Stimulated activated CD4-positive, alpha-beta T cell treated with anti-CD3 and anti-CD28 coated beads, TNF-alpha, amount 100 ng/mL, for 1 hour (primary cell): ENCODE measurements at places on chromosomes 2 and 18.

- DNase-seq, result no peak
Observed at GRCh38 chr2:107235491-107236254, 349.7 kb upstream of the ST6GAL2 start.

DNA sequence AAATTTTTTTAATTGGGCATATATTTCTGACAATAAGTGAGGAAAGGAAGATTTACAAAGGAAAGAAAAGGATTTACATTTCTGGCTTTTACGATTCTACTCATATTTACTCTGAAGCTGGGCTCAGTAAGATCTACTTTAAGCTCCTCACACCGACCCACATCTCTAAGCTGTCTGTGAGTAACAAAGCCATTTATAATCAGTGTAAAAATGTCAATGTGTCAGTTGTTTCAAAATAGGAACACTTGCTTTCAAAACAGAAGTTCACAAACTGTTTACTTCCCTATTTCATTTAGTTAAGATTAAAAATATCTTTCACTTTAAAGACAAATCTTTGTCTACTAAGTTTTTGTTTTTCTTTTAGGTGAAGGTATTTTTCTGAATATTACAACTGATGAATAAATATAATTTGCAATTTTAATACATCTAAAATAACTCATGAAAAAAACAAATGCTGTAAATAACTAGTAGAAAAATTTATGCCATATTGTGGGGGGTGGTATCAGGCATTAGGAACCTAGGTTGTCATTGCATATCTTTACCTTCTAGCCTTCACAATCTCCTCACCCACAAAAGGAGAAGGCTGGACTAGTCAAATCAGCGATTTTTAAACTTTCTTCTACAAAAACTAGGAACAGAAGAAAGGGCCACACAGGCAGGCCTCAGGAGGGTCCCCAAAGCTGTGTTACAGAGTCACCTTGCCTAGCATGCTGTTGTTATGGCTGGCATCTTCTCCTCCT is 64.5 kb downstream of the TMEM131 start:
- DNase-seq, result no peak

DNA sequence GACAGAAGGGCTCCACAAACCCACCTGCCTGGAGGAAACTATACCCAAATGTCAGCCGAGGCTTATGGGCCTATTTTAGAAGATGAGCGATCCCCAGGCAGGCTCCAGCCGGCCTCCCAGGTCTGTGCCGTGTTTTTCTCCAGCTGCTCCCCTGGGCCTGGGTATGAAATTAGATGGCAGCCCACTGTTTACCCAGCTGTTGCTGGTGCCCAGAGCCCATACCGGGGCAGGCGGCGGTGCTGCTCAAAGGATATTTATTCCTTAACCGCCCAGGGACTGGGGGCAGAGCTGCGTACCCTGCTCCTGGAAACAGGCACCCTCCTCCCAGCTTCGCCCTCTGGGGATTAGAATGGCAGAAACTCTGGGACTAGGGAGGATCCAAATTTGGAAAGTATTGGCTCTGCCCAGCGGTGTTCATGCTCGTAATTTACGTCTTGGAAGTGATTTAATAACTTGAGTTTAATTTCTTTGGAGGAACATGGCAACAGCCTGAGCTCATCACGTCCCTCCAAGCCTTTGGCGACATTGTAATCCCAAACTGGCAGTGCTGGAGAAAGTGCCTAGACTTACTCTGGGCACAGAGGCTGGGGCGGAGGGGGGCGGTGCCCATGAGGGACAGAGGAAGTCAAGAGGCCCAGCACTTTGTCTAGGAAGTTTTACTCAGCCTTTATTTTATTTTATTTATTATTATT is 199.2 kb downstream of the KLHL29 start:
- DNase-seq, result no peak

DNA sequence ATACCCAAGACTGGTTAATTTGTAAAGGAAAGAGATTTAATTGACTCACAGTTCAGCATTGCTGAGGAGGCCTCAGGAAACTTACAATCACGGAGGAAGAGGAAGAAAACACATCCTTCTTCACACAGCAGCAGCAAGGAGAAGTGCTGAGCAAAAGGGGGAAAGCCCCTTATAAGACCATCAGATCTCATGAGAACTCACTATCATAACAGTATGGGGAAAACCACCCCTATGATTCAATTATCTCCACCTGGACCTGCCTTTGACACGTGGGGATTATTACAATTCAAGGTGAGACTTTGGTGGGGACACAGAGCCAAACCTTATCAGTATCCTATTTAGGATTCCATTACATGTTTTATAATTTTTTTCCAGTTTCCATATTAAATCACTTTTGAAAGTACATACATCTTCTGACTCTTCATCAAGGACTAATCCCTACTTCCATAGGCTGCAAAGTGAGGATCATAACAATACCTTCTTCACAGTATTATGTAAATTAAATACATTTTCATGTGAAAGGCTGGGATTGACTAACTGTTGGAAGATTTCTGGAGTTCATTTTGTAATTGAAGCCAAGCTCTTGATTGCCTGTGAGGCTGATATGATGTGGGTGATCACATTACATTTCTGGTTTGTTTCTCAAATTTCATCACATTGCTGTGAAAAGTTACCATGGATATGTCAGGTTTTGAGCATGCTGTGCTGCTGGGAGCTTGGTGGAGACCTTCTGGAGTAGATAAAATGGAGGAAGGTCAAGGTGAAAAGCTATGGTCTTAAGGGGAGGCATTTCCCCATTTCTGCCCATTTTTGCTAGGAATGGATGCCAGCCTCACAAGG is 31.7 kb upstream of the CERS6 start:
- DNase-seq, result no peak

- DNase-seq, result no peak
Observed at GRCh38 chr18:3357516-3357915, 92.5 kb upstream of the TGIF1 start.
